ENCODE measurements at places on chromosomes 5 and 9. TPM values are rescaled to one million over a fixed set of nuclear protein-coding genes. Genes with fewer than 3 reads are reported as not detected.

The STK32A gene
- 0.13 TPM for total RNA-seq

The SLC6A19 gene
- 0.62 TPM for total RNA-seq

The C9orf153 gene
- total RNA-seq = 0.34 TPM

The ELOVL7 gene
- total RNA-seq = 12.6 TPM

The IFNK gene
- total RNA-seq = not detected

The PSAT1 gene
- total RNA-seq = 174 TPM

The CNTLN gene
- 4.3 TPM for total RNA-seq

The PCDHGA3 gene
- total RNA-seq = 0.02 TPM

The CCNB1 gene
- total RNA-seq = 246 TPM

The BTNL8 gene
- total RNA-seq = not detected

The FCN2 gene
- not detected for total RNA-seq

The RNF183 gene
- total RNA-seq = 0.19 TPM

The PHF24 gene
- total RNA-seq = 0.09 TPM

The TAF11L5 gene
- not detected for total RNA-seq

The CSF1R gene
- total RNA-seq = 0.31 TPM

The ARAP3 gene
- total RNA-seq = 4.6 TPM

The SAP30L gene
- total RNA-seq = 26.6 TPM

The BRINP1 gene
- total RNA-seq = 0.15 TPM

The ZNF366 gene
- not detected for total RNA-seq

The ZNF300 gene
- 1.9 TPM for total RNA-seq
